Activated B cell treated with CpG ODN at 0.5 μM for 24 hours (primary cell): ENCODE measurements at places on chromosomes 5 and 9.

GRCh38 chr5:83034036-83034435 lies 43.2 kb downstream of the TMEM167A start:
- DNase-seq: no peak

- no peak for DNase-seq
Measured at GRCh38 chr9:21941337-21941995, 52.7 kb downstream of the CDKN2A start.

DNA sequence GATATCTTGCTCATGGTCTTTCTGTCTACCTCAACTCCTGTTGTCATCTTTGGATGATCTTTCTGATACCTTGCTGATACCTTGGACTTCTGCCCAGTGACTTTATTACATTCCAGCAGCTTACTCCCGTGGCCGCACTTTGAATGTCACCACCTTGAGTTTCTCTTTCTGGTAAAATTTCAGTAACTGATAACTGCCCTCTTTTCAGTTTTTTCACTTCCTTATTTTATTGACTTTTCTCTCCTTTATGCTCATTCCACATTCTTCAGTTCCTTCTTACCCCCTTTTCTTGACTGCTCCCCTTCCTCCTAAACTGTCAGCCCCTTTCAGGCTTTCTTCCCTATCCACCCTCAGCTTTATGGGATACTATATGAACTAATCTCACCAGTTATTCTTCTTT lies 7.0 kb upstream of the FBXO4 start:
- DNase-seq: no peak

- no peak for DNase-seq
Measured at GRCh38 chr9:36818242-36818938, 215.7 kb downstream of the PAX5 start.

DNA sequence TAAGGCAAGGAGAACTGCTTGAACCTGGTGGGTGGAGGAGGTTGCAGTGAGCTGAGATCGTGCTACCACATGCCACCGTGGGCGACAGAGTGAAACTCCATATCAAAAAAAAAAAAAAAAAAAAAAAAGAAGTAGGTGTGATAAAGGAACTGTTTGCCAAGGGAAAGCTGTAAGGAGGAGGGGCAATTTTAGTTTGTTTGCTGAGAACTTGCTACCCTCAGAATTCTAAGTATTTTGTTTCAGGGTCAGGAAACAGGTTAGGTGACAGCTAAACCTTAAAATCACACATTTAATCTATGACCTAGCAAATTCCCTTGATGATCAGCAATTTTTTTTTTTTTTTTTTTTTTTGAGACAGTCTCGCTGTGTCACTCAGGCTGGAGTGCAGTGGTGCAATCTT lies 7.2 kb upstream of the ARRDC3 start:
- no peak for DNase-seq

DNA sequence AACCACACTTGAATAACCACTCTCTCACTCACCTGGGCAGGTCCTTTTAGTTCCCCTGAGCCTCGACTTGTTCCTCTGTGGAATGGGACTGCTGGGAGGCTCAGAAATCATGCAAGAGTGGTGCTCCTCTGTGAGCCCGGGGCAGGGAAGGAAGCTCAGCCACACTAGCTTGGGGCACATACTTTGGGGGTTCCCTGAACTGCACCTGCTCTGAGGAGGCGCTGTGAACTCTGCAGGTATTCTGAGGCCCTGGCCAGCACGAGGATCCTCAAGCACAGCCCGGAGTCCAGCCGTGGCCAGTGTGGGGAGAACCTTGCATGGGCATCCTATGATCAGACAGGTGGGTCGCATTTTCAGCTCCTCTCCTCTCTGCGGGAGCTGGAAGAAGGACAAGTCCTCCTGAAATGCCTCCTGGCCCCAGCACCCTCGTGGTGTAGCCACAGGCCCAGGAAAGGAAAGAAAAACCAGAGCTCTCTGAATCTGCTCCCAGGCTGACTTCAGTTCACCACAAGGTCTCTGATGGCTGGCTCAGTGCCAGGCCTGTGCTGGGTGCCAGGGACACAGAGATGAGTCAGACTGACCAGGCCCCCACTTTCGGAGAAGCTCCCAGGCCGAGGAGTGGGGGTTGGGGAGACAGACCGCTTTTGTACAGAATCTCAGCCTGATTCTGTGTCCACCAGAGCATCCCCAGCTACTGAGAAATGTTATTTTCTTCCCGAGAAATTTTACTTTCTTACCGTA lies 11.9 kb downstream of the GLIPR2 start:
- DNase-seq: no peak

- DNase-seq: no peak
Measured at GRCh38 chr9:131320031-131320685, 30.6 kb downstream of the PLPP7 start.

DNA sequence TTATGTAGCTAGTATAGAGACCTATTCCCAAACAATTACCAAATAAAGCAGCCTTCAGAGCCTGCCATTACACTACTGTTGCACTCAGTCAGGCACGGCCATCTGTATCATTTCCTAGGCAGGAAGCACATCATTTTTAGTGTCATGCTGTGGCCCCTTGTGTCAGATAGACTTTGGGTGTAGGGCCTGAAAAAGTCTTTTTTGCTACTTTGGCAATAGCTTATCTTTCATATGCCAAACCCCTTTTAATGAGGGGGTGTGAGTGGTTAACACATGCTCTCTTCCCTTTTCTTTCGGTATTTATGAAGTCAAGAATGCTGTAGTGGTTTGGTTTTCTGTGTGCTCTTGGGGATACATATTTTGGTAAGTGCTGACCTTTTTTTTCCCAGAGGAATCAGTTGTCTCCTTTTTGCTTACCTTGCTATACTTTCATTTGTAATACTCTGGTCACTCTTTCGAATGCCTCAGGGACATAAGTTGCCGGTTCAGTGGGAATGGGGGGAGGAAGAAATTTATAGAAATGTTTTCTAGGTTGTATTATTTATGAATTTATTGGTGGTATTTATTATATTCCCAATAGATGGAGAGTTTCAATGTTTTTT lies 209.8 kb downstream of the CSNK1G3 start:
- no peak for DNase-seq

- no peak for DNase-seq
Measured at GRCh38 chr9:117869287-117869686, 165.1 kb downstream of the TLR4 start.

DNA sequence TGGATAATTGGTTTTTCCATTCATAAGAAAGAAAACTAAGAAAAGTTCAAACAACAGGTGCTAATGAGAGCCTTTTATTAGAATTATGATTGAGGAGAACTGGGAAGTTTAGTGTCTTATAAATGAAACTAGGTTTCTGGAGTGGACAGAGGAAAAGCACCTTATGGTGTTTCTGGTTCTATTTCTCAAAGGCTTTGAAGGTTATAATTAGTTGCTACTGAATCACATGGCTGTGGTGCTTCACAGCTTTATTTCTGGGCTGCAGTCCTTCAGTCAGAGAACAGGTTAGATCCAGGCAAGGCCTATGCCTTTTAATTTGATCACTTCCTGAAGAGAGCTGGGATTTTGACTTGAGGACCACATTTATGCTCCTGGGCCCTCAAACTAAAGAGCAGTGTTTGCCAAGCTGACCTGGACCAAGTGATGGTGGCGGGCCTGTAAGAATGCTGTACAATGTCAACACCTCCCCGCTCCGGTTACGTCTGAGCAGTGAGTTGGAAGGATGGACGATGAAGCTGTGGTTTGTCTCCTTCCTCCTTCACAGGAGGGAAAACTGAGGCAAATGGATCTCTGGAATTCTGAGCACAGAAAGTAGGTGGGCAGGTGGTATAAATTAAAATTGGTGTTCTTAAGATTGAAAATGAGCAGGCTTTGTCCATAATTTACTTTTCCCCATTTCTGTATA lies 56.0 kb downstream of the ZNF462 start:
- no peak for DNase-seq

DNA sequence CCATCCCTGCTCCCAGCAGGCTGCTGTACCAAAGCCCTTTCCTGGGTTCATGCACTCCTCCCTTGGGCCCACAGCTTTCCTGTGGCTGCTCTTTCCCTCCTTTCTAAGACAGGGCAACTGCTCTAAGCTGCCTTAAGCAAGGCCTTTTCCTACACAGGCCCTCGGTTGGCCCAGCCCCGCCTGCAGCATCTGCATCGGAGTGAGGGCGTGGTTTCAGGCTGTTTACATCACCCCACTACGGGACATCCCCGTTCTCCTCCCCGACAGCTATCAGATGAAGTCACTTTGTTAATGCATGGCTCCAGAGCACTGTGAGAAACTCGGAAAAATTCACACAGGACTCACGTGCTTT lies 3.4 kb downstream of the DPH7 start:
- DNase-seq: no peak

GRCh38 chr9:78133751-78134150 lies 102.1 kb upstream of the CEP78 start:
- DNase-seq: no peak

GRCh38 chr5:10319202-10319851 lies 11.6 kb upstream of the CMBL start:
- DNase-seq: no peak

- DNase-seq: no peak
Measured at GRCh38 chr9:133942206-133942975, 49.7 kb downstream of the VAV2 start.

- no peak for DNase-seq
Measured at GRCh38 chr9:90128587-90129190, 513.9 kb downstream of the DIRAS2 start.

- DNase-seq: no peak
Measured at GRCh38 chr9:26437056-26437711, 455.4 kb downstream of the CAAP1 start.

DNA sequence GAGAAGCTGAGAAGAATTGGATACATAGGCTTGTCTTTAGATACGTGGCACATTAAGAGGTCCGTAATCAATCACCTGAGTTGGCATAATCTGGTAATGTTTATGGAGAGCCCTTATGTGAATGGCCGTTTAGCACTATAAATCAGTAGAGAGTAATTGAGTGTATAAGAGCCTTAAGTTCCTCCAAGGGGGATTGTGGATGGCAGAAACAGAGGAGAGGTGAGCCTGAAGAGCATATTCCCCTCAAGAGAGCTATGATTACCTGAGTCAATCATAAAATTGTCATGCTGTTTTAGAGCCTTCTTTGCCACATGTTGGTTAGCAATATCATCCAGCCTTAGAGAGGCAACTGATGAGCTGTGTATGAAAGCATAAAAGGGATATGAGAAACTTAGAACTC lies 58.8 kb downstream of the FOCAD start:
- no peak for DNase-seq

DNA sequence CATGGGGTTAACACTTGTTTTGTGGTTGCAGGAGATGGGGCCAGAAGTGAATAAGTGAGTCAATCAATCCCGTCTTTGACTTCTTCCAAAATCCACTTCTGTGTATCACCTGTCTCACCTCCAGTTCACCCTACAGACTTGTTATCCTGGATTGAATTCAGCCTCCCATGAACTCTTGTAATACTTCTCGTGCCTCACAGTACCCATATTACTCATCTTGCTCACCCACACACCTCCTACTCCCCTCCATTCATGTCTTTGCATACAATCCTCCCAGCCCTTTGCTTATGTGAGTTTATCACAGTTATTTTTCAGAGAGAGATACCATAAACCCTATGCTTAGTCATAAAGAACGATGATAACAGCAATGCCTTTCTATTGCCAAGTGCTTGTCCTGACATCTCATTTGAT lies 52.9 kb upstream of the PAPPA start:
- DNase-seq: no peak

DNA sequence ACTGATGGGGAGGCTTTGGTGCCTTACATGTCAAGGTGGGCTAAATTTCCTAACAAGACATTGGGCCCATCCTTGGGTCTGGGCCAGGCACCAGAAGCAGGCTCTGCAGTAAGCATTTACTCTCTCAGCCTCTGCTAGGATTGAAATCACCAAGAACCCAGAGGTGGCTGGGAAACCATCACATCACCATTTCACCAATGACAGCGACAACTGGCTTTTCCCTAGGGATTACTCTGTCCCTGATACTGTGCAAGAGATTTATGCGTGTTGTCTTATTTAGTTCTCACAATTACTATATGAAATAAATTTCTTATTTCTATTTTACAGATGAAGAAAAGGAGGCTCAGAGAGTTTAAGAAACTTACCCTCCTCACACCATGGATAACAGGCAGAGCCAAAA lies 342.2 kb downstream of the ARHGEF28 start:
- no peak for DNase-seq

GRCh38 chr5:81774374-81774773 lies 23.5 kb upstream of the SSBP2 start:
- DNase-seq: no peak

GRCh38 chr9:122192261-122192875 lies 32.7 kb downstream of the MORN5 start:
- DNase-seq: no peak

DNA sequence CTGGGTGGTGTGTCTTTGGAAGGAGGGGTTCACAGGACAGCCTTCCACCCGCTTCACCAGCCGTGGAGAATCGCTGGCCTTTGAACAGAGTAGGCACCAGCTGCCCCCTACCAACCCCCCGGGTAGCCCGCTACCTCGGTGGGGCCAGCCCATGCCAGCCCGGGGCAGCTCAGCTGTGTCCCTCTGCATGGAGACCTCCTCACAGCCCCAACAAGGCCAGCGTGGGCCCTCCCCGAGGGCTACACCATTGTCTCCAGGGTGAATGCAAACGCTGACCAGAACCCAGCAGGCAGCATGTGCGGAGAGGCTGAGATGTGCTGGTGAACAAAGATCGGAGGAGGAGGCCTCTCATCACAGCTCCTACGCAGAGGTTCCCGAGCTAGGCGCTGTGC lies 51.9 kb downstream of the LMX1B start:
- DNase-seq: no peak

GRCh38 chr5:133307275-133307674 lies 255.5 kb downstream of the HSPA4 start:
- DNase-seq: no peak

GRCh38 chr5:151619812-151620460 lies 28.8 kb upstream of the FAT2 start:
- DNase-seq: no peak

GRCh38 chr5:109532773-109533364 lies 123.1 kb upstream of the PJA2 start:
- no peak for DNase-seq

GRCh38 chr9:130431536-130432303 lies 13.0 kb upstream of the ASS1 start:
- DNase-seq: no peak

GRCh38 chr5:130912088-130912487 lies 253.0 kb downstream of the HINT1 start:
- no peak for DNase-seq
